ENCODE measurements at places on chromosomes 3 and 15.

- peak; percentile 10 for DNase-seq
Measured at GRCh38 chr15:76340198-76340802, 3.7 kb downstream of the ISL2 start.

GRCh38 chr3:4936982-4937614, 42.1 kb upstream of the BHLHE40 start:
- DNase-seq: no peak

GRCh38 chr3:66350601-66351000, 129.8 kb downstream of the SLC25A26 start:
- no peak for DNase-seq

DNA sequence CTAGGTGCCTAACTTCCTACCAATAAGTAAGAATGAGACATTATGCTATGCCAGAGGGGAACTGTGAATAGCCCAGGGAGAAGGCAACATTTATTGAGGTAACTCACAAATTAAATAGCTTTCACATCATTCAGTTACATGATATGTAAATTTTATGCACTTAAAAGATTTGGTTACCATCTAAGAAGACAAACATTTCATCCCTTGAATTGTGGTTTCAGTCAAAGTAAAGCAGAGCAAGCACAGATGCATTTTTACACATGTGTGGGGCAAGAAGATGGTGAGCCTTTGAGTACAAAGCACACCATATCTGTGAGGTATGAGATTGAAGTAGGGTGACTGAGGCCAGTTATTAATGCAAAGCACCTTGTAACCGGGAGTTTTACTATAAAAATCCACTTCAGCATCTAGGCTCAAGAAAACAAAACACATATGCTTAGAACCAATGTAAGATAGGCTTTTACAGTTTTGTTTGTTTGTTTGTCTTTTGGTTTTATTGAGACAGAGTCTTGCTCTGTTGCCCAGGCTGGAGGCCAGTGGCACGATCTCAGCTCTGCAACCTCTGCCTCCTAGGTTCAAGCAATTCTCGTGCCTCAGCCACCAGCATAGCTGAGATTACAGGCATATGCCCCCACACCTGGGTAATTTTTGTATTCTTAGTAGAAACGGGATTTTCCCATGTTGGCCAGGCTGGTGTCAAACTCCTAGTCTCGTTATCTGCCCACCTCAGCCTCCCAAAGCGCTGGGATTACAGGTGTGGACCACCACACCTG, 3.5 kb downstream of the PLSCR2 start:
- no peak for DNase-seq
